ENCODE measurements at places on chromosomes 11 and 22.

DNA sequence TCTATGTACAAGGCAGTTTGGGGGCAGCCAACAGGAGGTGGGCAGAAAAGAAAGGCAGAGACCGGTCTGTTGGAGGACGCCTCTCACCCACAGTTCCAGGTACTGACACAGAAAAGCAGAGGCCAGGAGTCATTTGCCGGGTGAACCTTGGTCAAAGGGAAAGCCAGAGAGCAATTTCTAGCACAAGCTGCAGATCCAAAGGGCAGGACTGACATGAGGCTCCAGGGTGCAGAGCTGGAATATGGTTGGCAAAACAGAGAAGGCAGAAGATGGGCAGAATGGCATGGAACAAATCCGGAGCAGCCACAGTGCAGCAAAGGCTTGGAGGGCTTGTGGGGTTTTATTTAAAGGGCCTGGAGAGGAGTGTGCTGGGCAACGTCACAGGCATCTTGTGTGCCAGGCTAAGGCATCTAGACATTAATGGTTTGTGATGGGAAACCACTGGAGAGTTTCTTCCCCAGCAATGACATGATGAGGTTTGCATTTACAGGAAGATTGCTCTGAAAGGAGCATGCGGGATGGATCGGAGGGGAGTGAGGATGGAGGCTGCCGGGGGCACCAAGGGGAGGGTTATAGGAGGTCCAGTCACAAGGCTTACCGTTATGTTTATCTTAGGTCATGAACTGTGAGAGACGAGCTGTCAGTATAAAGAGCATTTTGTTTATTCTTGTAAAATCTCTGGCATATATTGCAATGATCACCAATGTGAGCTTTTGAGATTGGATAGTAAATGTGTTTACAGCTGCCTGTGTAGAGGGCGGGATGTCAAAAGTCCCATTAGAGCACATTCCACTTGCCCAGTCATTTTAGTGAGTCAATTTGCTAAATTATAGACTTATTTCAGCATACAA, 5.7 kb upstream of the MMP20 start:
- no peak for DNase-seq

GRCh38 chr11:129888451-129888850, 6.9 kb downstream of the NFRKB start:
- no peak for DNase-seq

GRCh38 chr11:120310870-120311269, 14.2 kb upstream of the TLCD5 start:
- DNase-seq: no peak

- DNase-seq: no peak
Measured at GRCh38 chr11:75004215-75004614, 15.5 kb downstream of the NEU3 start.

DNA sequence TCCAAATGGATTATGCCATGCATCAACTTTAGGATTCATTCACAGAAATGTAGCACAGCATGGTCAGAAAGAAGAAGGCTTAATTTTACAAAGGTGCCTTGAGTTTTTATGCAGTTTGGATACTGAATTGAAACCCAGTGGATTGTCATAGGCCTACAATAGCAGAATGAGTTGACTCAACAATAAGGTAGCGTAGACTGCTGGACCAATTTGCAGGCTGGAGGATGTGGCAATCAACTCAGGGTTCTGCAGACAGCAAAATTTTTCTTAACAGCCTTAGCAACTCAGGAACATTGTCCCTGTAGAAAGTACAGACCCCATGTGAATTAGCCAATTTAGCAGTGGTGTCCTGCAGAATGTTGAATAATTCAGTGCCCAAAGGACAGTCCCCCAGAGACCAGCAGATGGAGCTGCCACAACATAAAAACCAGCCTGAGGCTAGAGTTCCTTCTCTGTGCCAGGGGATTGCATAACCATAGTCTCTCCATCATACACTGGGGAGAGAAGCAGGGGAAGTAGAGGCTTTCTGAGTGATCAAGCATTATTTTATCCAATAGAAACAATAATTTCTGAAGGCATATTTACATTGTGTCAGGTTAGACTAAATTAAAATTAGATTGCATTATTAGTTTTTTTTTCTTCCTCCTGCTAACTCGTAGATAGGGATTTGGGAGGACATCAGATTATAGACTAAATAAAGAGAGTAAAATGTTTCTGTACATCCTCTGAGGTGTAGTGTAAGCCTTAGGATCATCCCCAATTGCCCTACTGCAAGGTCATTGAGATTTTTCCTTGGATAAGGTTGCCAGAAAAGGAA, 20.3 kb upstream of the MRPL17 start:
- DNase-seq: peak; percentile 75

DNA sequence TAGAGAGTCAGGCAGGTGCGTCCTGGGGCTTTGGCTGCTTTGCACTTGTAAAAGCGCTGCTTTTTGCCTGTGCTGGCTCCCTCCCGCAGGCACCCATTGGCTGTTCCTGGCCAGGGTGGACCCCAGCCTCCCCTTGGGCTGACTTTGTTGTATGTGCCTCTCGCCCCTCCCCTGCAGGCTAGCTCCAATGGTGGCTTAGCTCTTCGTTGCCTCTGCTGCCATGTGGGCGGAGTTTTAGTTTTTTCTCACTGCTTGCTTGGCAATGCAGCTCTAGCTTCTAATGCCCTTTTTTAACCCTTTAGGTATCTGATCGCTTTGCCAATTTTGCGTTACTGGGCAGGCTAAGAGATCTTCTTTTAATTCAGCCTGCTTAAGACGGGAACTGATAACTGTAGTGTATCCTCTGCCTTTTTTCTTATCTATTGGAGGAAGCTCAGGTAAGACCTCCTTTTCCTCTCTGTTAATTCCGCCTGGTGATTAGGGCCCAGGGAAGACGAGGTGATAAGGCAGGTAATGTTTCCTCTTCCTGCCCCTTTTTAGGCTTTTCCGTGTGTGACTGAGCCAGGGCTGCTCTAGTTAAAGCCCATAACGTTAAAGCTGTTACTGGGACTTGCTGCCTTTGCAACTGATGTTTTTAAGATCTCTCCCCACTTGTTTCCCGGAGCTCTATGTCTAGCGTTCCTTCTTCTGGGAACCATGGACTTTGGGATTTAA, 11.7 kb upstream of the GLYATL1 start:
- peak; percentile 91 for DNase-seq

GRCh38 chr22:46289244-46289891, 7.3 kb upstream of the GTSE1 start:
- DNase-seq: no peak

DNA sequence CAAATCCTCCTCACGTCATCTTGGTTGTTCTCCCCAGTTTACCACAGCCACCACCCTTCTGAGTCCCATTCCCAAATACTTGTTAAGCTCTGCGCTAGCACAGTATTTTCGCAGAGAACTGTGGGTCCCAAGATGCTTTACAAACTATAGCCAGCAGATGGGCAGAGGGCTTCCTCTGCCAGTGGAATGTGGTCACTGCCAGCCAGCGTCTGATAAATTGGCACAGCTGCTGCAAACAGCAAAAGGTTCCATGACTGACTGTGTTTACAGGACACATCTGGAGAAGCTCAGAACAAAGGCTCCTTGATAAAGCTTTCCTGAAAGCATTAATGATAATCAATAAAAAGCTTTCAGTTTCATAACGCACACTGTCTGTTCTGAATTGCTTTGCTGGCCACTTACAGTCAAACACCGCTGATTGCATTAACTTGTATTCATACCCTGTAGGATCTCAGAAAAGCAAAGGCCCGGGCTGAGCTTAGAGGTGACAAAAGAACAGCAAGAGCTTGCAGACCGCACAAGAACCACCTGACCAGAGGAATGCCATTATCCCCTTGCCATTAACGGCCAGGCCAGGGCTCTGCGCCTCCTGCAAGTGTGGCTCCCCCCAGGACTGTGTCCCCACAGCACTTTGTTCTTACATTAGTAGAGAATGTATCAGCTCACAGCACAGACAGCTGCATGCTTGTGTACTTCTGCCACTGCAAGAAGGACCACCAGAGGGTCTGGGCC, 120.6 kb downstream of the MICAL3 start:
- peak; percentile 63 for DNase-seq

DNA sequence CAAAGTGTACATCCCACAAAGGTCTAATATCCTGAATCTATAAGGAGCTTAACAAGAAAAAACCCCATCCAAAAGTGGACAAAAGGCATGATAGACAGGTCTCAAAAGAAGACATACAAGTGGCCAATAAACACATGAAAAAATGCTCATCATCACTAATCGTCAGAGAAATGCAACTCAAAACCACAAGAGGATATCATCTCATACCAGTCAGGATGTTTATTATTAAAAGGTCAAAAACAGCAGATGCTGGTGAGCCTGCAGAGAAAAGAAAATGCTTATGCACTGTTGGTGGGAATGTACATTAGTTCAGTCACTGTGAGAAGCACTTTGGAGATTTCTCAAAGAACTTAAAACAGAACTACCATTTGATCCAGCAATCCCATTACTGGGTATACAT, 12.7 kb downstream of the LGALS12 start:
- no peak for DNase-seq

DNA sequence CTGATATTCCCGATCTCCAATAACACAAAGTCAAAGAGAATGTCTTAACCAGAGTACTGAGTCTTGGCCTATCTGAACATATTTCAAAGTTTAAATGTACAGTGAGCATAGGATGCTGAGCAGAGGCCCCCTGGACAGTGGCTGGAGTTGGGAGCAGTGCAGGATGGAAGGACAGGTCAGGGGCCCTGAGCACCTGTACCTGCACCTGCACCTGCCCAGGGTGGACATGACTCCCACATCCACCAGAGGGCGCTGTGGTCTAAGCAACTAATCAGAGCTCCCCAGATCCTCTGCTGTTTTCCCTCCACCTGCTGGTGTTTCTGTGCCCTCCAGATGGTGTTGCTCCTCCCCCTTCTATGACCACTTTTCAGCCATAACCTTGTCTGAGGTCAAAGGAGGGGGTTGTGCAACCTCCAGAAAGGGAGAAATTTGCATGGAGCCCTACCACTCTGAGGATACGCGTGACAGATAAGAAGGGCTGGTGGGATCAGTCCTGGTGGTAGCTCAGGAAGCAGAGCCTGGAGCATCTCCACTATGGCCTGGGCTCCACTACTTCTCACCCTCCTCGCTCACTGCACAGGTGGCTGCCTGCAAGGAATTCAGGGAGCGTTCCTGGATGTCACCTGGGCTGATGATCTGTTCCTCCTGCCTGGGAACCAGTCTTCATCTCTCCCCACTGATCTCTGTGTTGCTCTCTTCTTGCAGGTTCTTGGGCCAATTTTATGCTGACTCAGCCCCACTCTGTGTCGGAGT, 49.1 kb upstream of the VPREB1 start:
- peak; percentile 92 for DNase-seq

DNA sequence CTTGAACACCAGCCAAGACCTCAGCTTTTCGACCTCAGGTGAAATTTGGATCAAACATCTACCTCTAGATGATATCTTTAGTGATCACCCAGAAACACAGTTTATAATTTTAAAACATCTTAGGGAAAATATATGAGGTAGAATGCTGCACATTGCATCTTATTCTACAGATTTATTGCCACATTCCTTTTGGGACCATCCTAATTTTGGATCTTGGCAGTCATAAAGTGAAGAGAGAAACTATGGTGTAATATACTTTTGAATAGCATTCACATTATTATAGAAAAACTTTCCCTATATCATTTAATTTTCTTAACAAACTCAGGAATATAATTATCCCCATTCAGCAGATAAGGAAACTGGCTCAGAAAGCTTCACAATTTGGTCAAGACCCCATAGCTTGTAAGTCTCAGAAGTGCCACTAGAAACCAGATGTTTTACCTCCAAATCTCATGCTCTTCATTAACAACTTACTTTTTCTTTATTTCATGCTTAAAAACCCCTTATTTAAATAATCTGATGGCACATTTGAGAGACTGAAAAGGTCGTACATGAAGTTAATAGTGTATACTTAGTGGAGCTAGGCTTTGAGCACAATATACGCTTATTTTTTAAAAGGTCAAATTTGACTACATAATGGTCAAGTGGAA, 199.2 kb upstream of the CTSC start:
- DNase-seq: no peak

DNA sequence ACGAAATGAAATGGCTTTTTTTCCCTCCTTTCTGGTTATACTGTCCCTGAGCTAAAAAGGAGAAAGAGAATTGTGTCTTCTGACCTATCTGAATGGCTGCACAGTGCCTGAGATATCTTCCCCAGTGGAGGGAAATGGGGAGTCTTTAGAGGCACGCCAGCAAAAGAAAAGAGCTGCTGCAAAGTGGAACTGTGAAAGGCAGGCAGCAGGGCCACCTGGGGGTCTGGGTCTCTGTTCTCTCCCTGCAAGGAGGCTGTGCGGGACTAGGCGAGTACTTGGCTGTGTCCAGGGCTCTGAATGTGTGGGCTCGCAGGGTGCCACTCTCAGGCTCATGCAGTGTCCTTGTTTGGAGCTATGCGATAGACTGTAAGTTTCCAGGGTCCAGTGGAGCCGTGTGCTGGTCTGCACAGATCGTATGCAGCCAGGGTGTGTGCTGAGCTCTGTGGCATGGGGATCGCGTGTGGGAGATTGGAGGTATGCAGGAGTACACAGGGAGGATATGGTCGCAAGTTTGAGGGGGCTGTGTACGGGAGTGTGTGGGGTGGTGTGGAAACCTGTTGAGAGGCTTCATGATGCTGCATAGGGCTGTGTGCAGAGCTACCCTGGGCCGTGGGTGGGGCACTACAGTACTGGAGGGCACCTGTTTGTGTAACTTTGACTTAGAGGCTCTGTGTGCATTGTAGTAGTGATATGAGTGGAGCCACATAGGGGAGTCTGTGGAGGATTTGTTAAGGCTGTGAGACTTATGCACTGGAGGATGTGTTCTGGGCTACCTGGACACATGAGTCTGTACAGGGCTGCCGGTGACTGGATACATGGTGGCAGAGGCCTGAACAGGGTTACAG, 70.1 kb upstream of the OLFML1 start:
- no peak for DNase-seq

Data from iPS-NIHi11 (cell line).